CD4-positive, alpha-beta T cell treated with Interleukin-6 for 4 hours (primary cell): ENCODE measurements at places on chromosomes 12 and 14.

GRCh38 chr12:7899755-7900154 lies 27.0 kb upstream of the SLC2A14 start:
- DNase-seq: no peak

- no peak for DNase-seq
These were observed 23.4 kb upstream of the BEGAIN start for GRCh38 chr14:100610511-100611217.

GRCh38 chr14:67526676-67527459 lies 6.2 kb upstream of the PLEKHH1 start:
- peak; percentile 61 for DNase-seq

- DNase-seq: no peak
These were observed 59.5 kb upstream of the CHGA start for GRCh38 chr14:92863286-92864080.

DNA sequence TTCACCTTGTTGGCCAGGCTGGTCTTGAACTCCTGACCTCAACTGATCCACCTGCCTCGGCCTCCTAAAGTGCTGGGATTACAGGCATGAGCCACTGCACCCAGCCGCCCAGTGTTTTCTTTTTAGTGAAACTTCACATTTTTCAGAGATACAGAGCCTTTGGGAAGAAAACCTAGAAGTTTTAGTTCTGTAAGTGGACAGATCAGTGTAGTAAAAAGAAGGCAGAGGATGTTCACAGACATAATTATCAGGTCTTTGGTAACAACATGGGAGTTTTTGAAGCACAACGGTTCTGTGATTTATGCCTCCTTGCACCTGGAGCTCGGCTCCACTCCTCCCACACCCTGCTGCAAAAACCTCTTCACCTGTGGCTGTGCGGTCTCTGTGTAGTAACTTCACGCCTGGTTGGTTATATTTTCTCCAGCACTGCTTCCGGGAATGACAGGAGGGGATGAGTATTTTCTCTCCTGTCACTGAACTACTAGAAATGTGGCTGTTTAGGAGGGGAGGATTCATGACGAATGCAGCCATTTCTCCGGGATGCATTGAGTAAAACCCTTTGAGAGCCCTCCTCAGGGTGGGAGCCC lies 67.0 kb downstream of the ARF6 start:
- DNase-seq: peak; percentile 63

DNA sequence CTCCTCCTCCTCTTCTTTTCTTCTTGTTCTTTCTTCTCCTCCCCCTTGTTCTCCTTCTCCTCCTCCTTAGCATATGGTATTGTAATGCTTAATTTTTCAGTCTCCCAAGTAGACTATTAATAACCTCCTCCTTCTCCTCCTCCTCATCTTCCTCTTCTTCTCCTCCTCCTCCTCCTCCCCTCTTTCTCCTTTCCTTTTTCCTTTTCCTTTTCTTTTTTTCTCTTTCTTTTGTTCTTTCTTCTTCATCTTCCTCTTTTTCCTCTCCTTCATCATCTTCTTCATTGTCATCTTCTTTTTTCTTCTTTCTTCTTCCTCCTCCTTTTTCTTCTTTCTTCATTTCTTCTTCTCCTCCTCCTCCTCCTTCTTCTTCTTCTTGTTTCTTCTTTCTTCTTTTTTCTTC lies 251.6 kb upstream of the ARHGAP5 start:
- no peak for DNase-seq

GRCh38 chr14:103519837-103520212 lies 2.8 kb downstream of the CKB start:
- no peak for DNase-seq

- peak; percentile 0 for DNase-seq
These were observed 15.6 kb downstream of the HIP1R start for GRCh38 chr12:122850695-122851350.

DNA sequence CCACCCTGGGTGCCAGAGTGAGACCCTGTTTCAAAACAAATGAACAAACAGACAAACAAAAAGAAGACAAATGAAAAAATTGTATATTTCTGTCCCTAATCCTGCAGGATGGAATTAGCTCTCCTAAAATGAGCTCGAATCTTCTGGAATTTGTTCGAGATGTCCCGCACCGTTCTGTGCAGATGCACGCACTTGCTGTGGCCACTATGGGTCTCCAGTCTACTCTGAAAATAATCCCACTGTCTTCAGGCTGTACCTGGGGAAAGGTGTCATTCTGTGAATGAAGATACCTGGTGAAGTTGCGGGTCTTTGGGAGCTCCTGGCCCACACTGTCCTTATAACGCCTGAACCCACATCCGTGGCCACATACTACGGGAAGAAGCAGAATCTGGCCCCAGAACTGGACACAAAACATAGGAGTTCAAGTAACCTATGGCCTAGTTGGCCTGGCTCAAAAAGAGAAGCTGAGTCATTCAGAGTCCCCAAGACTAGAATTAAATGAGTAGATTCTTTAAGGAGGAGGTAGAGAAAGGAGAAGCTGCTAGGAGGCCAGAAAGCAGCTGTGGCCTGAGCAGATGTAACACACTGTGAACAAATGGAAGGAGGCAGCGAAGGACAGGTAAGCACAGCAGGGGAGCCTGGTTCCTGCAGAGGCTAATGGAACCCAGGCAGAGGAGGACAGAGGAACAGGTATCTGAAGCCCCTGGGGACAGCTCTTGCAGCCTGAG lies 108.6 kb downstream of the FOXN3 start:
- DNase-seq: no peak

GRCh38 chr14:100722367-100722766 lies 4.3 kb upstream of the DLK1 start:
- no peak for DNase-seq

DNA sequence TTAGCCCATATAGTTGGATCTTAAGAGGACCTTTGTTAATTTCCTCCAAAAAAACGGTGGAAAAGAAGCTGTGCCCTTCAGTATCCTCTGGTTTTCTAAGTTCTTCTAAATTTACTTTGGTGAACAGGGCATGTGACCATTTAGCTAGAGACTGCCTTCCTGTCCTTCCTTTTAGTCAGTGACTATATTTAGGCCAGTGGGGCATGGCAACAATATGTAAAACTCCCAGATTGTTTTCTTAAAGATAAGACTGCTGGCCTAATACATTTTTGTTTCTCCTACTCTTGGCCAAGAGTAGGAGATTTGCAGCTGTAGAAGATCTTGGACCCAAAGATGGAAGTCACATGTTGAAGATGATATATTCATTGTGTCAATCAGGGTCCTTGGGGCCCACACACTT lies 325.1 kb upstream of the DCN start:
- DNase-seq: no peak

GRCh38 chr14:65431951-65432350 lies 19.4 kb downstream of the FUT8 start:
- DNase-seq: no peak

- DNase-seq: no peak
These were observed 88.0 kb upstream of the MBIP start for GRCh38 chr14:36408388-36408787.

DNA sequence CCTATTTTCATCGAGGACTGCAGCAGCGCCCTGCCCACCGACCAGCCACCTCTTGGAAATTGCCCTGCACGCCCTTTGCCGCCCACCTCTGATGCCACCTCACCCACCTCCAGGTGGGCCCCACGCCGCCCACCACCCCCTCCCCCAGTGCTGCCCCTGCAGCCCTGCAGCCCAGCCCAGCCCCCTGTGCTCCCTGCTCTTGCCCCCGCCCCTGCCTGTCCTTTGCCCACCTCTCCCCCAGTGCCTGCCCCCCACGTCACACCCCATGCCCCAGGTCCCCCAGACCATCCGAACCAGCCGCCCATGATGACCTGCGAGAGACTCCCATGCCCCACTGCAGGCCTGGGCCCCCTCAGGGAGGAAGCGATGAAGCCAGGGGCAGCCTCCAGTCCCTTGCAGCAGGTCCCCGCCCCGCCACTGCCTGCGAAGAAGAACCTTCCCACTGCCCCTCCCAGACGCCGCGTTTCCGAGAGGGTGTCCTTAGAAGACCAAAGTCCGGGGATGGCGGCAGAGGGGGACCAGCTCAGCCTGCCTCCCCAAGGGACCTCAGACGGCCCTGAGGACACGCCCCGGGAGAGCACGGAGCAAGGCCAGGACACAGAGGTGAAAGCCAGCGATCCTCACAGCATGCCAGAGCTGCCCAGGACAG lies 96.5 kb downstream of the LGMN start:
- peak; percentile 62 for DNase-seq

DNA sequence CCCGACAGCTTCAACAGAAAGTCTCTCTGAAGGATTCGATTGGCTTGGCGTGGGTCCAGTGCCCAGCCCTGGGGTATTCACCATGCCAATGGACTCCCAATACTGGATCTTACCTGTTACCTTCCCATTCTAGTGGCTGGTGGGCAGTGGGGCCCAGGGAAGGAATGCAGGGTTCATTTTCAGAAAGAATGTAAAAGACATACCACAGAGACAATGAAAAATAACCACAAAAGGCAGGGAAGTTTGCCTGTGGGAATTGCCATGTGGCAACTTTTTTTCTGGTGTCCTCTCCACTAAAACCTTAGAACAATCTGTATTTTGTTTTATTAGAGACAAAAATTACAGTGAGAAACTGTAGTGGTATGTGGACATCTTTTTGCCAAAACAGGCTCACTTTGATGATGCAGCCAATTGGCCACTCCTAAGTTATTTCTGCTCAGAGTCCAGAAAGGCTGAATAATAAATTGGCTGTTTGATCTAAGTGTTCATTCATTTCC lies 55.2 kb downstream of the PTGER2 start:
- DNase-seq: no peak
